ENCODE measurements at places on chromosomes 12 and 14. TPM values are rescaled to one million over a fixed set of nuclear protein-coding genes. Genes with fewer than 3 reads are reported as not detected.
A peak's percentile ranks its signal among the peaks of the same experiment; 100 is the strongest.

Gene RD3L
- polyA plus RNA-seq, result not detected

DNA sequence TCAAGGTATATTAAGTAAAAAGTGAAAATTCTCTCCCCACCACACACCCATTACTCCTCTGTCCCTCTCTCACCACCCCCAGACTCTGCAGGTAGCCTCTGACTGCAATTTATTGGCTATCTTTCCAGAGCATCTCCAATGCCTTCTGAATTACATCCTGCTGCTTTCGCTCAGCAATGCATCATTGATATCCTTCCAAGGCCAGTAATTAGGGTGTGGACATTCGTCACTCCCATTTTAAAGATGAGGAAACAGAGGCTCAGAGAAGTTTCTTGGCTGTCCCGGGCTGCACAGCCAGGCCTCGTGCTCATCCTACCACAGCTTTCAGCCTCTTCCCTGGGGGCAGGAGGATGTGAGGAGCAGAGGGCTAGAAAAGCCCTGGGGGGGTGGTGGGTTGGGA is 23.6 kb upstream of the PGF start:
- DNase-seq, result no peak

GRCh38 chr14:68807148-68807600 is 14.3 kb upstream of the ZFP36L1 start:
- DNase-seq, result peak; percentile 75

DNA sequence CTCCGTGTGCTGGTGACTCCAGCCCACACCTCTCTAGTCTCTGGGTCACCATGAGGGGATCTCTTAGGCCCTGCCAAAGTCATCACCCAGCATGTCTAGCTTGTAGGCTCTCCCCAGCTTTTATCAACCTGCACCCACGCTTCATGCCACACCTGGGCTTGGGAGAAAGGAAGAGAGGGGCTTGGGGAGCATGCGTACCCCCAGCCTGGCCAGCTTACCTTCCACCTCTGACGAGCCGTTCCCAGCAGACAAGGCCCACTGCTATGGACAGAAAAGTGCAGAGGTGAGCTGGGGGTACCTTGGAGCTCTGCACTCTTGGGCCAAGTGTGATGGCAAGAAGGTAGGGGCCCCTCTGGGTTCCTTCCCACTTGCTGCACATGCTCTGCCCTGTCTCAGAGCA is 1.7 kb downstream of the PGF start:
- no peak for DNase-seq

DNA sequence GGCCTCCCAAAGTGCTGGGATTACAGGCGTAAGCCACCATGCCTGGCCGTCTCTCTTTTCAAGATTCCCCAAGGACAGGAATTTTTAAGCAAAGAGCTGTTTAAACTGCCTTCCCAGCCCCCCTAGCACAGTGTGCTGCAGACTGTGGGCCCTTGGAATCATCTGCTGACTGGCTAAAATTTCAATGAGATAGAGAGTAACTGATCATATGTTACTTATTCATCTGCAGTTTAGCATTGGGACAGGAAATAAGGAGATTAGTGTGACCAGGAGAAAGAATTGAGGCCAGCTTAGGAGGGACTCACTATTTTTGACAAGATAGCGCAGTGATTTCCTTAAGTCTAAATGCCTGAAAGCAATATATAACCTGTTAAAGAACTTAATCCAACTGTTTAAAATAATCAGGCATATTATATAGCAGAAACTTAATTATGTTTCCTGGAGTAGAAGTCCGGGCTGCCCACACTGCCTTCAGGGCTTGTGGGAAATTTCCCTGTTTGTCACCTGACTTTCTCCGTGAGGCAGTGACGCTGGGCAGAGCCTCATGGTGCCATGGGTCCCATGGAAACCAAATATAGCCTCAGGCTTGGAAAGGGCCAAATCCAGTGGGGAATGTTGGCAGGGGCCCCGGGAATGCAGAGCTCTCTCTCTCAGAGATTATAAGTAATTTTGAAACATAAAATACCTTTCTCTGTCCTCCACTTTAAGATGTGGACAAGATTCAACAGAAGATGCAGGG is 22.8 kb upstream of the CEBPE start:
- no peak for DNase-seq

GRCh38 chr14:69891422-69891821 is 12.2 kb downstream of the SMOC1 start:
- no peak for DNase-seq

DNA sequence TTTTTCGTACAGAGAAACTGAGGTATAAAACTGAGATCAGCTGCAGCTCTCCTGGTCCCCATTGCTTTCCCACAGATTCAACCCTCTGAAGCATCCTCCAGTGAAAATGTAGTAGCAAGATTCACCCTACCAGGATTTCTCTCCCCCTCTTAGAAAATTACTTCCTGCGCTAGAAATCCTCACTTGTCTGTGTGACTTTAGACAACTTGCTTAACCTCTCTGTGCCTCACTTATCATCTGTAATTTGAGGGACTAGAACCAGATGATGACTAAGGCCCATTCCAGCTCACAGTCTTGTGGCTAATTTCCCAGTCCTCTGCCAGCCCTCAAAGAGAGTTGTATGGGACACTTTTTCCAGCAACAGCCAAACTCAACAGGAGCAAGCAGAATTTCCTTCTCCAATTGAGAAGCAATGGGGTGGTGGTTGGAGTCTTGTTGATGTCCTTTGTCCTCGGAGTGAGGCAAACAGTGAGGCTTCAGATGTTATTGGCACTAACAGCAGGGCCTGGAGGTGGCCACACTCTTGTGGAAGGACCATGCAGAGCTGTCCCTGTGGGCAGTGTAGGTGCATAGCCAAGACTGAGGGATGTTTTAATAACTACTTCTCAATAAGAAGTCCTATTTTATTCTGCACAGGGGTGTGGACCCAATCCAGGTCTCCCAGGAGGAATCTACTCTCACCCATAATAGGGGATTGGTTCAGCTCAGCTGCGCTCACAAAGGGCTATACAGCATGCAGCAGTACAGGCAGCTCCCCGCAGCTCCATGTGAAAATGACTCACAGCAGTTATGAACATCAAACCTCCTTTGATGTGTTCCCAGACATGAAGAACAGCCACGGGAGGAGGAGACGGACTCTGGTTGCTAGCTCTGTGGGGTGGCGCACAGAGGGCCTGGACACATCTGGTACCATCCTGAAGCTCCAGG is 200.1 kb downstream of the DAD1 start:
- no peak for DNase-seq
